ENCODE measurements at places on chromosomes 5 and 9.

DNA sequence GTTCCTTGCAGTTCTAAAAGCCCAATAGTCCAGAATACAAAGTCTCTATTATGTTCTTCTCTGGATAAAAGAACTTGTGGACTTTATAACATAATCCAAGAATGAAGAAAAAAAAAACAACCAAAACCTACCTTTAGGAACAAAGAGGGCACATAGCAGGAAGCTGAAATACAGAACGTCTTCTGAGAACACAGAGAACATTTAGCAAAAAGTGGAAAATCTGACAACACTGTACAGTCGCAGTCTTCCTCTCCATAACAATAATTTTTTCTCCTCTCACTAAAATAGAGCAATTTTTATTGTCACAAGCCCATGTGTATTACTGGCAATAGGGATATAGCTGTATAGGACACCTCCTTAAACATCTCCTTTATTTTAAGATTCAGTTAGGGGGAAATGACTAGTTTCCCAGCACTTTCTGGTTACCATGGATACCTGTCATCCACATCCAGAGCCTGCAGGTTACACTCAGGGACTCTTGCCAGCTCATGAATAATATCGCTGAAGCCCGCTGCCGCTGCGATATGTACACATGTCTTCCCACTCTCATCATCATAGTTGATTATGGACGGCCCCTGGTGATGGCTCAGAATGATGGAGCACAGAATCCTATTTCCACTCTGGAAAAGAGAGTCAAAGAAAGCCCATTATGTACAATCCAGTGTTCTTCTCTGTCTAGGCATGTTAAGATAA lies 106.5 kb downstream of the ANKRD55 start:
- DNase-seq: no peak

- DNase-seq: no peak
Measured at GRCh38 chr5:17412760-17413671, 85.0 kb upstream of the TAF11L2 start.

DNA sequence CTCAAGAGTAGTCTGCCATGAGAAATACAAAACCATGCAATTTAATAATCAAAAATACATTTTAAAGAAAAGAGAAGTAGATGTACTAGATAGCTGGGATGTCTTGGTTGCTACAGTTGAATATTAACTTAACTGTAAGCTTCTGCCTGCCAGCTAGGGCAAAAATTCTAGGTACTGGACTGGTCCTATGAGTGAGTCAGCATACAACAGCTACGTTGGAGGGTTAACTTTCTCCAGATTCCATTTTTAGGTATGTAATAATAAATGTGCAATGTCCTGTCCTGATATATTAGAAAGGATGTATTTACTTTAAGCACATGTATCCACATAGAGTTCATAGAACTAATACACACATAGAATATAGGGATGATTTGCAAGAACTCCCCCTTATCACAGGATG lies 230.1 kb downstream of the CAAP1 start:
- no peak for DNase-seq

GRCh38 chr5:50822046-50822445 lies 155.6 kb downstream of the PARP8 start:
- no peak for DNase-seq

- no peak for DNase-seq
Measured at GRCh38 chr5:38370358-38371100, 112.2 kb downstream of the EGFLAM start.

- DNase-seq: no peak
Measured at GRCh38 chr9:134618163-134618832, 23.3 kb upstream of the COL5A1 start.

DNA sequence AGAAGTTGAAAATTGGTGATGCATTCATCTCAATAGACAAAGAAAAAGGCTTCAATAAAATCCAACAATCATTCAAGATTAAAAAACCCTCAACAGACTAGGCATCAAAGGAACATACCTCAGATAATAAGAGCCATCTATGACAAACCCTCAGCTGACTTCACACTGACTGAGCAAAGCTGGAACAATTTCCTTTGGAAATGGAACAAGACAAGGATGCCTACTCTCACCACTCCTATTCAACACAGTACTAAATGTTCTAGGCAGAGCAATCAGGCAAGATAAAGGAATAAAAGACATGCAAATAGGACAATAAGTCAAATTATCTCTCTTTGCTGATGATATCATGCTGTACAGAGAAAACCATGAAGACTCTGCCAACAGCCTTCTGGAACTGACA lies 1188.1 kb downstream of the DTWD2 start:
- DNase-seq: no peak

DNA sequence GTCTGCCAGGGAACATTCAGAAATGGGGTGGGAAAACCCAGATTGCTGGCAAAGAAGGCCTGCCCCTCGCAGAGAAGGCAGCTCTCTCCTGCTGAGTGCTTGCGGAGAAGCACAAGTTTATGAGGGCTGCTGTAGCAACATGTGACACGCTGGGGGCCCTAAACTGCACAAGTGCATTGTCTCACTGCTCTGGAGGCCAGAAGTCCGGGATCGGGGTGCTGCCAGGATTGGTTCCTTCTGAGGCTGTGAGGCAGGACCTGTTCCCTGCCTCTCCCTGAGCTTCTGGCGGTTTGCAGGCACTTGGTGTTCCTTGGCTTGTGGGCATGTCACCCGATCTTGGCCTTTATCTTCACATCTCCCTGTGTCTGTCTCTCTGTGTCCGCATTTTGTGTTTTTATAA lies 75.6 kb upstream of the NEURL1B start:
- DNase-seq: no peak

DNA sequence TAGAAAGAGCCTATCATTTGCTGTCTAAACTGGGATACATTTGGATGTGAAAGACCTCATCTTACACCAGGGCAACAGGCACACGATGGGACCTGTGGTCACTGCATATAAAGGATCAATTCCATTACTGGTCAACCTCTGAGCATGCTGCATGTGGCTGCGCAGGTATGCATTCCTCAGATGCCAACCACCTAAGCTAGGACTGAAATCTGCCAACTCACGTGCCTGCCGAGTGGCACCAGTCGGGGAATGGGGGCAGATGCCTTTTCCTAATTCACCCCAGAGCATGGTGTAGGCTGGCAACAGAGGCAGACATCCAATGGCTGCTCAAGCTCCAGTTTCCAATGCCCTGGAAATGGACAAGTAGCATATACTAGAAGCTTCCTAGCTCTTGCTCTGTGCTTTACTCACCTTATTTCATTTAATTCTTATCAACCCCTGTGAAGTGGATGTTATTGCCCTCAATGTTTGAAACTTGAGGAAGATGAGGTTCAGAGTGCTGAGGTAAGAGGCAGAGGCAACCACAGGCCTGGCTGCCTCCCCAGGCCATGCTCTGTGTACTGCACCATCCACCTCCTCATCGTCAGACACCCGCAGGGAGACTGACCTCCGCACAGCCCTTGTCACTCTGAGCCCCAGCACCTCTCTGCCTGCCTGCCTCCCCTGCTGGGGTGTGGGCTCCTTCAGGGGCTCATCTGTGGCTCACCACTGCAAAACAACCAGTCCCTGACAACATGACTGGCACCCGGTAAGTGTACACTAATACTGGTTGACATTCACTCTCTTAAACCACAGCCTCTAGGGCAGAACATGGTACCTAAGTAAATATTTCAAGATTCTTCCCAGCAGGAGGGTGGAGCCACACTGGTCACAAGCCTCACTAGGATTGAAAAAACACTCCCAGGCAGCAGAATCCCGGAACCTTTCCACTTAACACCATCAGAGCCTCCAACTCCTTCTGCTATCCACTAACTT lies 228.5 kb downstream of the CRB2 start:
- no peak for DNase-seq

DNA sequence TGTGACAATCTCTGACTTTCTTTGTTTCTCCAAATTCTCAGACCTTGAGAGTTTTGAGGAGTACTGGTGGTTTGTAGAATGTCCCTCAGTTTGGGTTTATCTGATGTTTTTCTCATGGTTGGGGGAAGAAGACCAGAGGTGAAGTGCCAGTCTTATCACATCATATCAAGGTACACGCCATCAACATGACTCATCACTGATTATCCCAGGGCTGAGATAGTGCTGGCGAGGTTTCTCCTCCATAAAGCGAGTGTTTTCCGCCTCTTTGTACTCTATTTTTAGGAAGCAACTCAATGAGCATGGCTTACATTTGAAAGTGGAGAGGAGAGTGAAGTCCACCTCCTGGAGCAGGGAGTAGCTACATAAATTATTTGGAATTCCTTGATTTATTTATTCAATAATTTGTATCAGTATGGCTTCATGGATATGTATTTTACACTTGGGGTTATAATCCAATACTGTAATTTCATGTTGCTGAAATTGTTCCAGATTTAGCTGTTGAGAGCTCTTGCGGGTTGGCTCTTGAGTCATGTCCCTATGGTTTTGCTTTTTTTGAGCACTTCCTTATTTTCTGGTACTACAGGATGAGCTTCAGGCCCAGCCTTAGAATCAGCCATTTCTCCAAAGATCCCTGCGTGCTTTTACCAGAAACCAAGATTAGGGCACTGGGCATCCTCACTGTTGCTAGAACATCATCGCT lies 23.9 kb downstream of the DCANP1 start:
- no peak for DNase-seq

GRCh38 chr9:91248707-91249106 lies 113.0 kb downstream of the AUH start:
- DNase-seq: no peak

GRCh38 chr5:138438724-138439476 lies at the start of gene REEP2:
Gene REEP2, plus strand, starts transcription at chr5:138439057. Its CDS starts 152 bp downstream, at chr5:138439209.
- peak; percentile 60 for DNase-seq

- no peak for DNase-seq
Measured at GRCh38 chr5:34833976-34834793, 4.8 kb upstream of the TTC23L start.

- no peak for DNase-seq
Measured at GRCh38 chr5:111584651-111585050, 72.3 kb upstream of the STARD4 start.

- no peak for DNase-seq
Measured at GRCh38 chr9:123002754-123003153, 30.7 kb upstream of the GPR21 start.

DNA sequence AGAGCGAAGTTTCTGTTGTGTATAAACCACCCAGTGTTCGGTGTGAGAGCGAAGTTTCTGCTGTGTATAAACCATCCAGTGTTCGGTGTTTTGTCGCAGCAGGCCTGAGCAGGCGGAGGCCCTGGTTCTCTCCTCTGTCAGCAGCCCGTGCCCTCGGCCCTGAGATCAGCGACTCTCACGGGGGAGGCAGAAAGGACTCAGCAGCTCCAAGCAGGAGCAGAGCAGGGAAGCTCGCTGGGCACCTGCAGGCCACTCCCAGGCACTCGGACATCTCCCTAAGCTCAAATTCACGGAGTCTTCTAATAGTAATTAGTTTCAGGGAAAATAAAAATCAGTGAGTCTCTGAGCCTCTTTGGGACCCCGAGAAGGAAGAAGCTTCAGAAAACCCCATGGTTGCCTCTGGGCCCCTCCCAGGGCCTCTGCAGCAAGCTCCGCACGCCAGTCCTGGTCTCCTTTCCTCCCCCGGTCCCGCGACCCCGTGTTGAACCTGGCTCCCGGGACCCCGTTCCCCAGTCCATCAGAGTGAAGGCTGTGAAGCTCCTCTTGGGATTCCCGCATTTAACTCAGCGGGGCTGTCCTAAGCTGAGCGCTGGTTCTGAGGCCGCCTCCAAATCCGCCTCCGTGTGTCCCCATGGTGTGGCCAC lies 81.9 kb upstream of the ADAMTS2 start:
- no peak for DNase-seq

DNA sequence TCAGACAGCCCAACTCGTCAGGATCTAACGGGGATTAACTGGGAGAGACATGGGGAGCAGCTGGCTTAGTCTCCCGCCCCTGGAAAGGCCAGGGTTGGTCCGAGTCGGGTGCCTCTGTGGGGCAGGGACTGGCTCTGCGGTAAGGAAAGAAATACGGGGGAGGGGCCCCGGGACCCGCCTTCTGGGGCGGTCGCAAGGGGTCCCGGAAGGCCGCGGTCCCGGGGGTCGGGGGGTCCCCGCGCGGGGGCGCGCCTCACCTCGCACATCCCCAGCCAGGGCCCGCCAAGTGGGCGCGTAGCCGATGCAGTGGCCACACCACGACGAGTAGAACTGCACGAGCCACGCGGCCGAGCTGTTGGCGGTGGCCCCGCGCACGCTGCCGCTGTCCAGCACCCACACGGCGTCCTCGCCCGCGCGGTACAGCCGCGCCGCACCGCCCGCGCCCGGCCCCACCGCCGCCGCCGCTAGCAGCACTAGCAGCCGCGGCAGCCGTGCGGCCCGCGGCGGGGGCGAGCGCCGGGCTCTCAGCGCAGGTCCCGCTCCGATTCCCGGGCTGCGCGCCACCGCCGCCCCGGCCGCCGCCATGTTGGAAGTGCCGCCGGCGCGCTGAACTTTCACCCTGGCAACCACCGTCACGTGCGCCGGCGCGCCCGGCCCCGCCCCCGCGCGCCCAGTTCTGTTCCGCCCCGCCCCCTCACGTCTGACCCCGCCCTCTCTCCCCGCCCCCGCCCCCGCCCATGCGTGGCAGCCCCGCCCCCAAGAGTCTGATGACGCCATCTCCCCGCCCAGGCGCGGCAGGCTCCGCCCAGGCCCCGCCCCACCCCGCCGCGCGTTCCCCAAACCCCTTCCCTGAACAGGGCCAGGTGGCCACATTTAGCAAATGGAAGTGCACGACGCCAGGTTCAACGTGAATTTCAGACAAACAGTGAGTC lies at the start of gene QSOX2:
TSS of gene QSOX2 (minus strand) at position 594 of the 932 bp plus-strand sequence. CDS start at position 585, 9 bp downstream.
- DNase-seq: peak; percentile 79

- DNase-seq: no peak
Measured at GRCh38 chr5:126395198-126395597, 28.0 kb upstream of the GRAMD2B start.

DNA sequence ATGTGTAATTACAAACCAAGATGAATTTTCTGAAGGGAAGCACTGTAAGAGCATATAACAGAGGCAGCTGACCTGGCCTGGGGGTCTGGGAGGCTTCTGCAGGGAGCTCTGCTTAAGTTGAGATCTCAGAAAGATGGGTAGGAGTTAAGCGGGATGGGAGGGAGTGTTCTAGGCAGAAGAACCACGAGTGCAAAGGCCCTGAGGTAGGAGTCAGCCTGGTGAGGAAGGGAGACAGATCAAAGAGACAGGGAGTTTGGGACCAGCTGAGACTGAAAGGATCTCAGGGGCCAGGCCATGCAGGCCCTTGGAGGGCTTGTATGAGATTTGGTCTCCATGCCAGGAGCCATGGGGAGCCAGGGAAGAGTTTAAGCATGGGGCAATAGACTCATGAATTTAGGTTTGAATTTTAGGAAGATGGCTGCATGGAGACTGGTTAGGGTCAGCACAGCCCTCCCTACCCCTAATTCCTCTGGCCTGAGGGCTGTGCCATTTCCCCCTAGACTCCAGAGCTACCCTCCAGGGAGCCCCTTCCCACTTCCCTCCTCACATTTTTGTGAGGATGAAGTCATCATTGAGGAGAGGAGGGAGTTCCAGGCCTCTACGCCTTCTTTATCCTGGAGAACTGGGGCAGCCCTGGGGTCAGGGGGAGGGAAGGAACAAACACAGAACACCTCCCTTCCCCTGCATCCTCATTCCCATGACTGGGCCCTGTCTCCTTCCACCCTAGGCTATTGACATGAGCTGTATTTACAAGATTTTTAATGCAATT lies 4.8 kb upstream of the ARAP3 start:
- no peak for DNase-seq

GRCh38 chr5:155886311-155887031 lies 440.5 kb upstream of the SGCD start:
- no peak for DNase-seq

All from activated CD4-positive, alpha-beta T cell treated with anti-CD3 and anti-CD28 coated beads, Interleukin-2, amount 50 U/mL, for 4 hours (primary cell).